ENCODE measurements at places on chromosomes 13 and 19.

DNA sequence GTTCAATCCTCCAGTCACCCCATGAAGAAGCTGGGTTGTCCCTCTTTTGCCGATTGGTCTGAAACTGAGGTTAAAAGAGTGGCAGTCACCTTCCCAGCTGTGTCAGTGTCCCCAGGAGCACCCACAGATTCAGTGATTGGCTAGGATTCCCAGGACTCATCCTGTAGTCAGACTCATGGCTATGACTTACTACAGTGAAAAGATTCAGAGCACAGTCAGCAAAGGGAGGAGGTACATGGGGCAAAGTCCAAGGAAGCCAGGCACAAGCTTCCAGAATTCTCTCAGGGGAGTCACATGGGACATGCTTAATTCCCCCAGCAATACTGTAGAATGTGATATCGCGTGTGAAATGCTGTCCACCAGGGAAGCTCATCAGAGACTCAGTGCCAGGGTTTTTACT, 14.2 kb downstream of the ZNF473 start:
- DNase-seq: no peak

- DNase-seq: no peak
These were observed 7.5 kb downstream of the ZNF440 start for GRCh38 chr19:11821474-11822109.

DNA sequence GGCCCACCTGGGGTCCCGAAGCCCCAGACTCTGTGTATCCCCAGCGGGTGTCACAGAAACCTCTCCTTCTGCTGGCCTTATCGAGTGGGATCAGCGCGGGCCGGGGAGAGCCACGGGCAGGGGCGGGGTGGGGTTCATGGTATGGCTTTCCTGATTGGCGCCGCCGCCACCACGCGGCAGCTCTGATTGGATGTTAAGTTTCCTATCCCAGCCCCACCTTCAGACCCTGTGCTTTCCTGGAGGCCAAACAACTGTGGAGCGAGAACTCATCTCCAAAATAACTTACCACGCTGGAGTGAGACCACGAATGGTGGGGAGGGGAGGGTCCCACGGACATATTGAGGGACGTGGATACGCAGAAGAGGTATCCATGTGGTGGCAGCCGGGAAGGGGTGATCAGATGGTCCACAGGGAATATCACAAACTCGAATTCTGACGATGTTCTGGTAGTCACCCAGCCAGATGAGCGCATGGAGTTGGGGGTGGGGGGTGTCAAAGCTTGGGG, 1.0 kb upstream of the ICAM5 start:
- no peak for DNase-seq

DNA sequence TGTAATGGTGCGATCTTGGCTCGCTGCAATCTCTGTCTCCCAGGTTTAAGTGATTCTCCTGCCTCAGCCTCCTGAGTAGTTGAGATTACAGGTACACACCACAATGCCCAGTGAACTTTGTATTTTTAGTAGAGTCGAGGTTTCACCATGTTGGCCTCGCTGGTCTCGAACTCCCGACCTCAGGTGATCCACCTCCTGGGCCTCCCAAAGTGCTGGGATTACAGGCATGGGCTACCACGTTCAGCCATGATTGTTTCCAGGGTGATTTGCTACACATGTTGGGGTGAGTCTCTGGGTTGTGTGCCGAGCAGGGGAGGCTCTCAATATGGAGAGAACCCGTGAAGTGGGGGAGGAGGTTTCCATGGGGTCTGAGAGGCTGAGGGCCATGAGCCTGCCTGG, 24.8 kb upstream of the CEACAM21 start:
- no peak for DNase-seq

GRCh38 chr13:70347947-70348620, 239.8 kb upstream of the KLHL1 start:
- DNase-seq: no peak

DNA sequence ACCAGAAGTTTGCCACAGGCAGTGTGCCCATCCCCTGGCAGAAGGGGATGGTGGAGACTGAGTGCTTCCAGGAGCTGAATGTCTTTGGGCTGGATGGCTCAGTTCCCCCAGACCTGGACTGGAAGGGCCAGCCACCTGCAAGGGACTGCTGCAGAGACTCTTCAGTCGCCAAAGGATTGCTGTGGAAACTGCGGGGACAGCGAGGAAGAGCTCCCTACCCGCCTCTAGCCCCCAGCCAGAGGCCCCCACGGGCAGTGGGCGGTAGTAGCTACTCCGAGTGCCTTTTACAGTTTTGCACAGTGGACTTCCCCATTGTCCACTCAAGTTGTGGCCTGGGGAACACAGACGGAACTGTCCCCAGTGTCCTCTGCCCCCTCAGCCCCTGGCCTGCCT, 138.5 kb downstream of the ZDHHC20 start:
- no peak for DNase-seq

DNA sequence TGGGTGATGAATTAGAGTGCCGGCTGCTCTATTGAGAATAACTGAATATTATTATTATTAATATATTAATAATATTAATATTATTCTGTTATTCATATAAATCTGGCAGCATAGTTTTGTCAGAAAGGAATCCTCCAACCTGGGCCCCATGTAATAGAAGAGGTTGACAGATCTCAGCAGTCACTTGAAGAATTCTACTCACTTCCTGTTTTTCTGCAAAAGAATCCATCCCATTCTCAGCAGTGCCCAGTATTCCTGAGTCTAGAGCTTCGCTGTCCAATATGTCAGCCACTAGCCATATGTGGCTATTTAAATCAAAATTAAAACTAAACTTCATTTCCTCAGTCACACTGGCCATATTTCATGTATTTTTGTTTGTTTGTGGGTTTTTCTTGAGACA, 72.4 kb upstream of the USPL1 start:
- DNase-seq: no peak

DNA sequence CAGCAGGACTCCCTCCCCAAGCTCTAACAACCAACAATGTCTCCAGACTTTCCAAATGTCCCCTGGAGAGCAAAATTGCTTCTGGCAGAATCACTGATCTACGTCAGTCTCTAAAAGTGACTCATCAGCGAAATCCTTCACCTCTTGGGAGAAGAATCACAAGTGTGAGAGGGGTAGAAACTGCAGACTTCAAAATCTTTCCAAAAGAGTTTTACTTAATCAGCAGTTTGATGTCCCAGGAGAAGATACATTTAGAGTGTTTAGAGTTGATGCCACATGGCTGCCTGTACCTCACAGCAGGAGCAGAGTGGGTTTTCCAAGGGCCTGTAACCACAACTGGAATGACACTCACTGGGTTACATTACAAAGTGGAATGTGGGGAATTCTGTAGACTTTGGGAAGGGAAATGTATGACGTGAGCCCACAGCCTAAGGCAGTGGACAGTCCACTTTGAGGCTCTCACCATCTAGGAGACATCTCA, 6.2 kb upstream of the CEACAM5 start:
- no peak for DNase-seq

- no peak for DNase-seq
These were observed 16.6 kb downstream of the MED4 start for GRCh38 chr13:48078251-48078656.

DNA sequence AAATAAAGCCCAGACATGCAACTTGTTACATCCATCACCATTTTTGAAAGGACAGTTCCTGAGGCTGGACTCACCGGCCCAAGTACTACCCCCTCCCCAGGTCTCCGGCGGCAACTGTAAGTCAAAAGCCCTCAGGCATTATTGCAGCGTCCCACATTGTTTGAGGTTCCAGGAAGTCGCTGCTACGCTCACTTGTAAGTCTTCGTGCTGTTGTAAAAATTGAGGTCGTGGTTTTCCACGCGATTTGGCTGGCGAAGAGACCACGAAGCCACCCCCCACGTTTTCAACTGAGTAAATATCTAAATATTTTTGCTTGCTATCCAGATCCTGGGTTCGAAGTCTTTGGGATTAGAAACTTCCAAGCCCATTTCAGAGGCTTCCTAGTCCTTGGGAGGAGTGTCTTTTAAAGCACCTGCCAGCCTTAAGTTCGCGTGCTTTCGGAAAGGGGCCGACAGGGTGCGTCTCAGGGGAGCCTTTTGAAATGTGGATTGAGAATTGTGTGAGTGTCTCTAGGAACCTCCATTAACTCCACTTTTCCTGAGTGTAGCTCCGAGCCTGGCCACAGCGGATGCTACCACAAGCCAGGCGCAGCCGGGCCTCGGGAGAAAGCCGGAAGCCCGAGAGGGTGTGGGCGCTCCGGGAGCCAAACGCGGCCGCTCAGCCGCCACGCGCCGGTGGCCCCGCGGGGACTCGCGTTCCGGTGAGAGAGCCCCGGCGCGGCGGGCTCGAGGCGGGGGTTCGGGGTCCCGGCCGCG, 434 bp upstream of the FNDC3A start:
- peak; percentile 43 for DNase-seq

- no peak for DNase-seq
These were observed 296.7 kb downstream of the POU4F1 start for GRCh38 chr13:78306519-78307206.

DNA sequence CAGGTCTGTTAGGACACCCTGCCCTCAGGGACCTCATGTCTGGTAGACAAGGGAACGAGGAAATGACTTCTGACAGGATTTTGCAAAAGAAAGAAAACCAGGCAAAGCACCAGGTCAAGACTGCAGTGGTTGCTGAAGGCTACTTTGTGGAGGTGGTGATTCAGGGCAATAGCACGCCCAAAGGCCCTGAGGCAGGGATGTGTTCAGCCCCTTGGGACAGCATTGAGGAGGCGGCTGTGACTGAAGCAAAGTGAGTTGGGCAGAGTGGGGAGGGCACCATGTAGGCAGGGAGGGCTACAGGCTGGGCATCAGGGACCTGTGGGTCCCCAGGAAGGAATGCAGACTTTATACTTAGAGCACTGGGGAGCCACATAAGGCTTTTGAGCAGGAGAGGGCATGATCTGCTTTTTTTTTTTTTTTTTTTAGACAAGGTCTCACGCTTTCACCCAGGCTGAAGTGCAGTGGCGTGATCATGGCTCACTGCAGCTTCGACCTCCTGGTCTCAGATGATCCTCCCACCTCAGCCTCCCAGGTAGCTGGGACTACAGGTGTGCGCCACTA, 10.8 kb upstream of the HOMER3 start:
- DNase-seq: no peak

DNA sequence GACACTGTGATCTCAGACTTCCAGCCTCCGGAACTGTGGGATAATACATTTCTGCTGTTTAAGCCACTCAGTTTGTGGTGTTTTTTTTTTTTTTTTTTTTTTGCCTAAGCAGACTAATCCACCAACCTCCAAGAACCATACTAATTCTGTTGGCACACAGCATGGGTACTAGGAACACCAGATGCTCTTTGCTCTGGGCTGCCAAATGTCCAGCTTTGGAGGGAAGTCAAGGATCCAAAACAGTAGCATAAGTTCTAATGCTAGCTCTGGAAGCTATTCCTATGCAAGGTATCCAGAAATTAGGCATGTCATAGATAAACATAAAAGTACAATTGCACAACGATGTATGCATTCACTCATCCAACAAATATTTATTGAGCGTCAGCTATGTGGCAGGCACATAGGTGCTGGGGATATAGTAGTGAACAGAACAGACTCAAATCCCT, 64.5 kb upstream of the WDFY2 start:
- DNase-seq: no peak
